ENCODE measurements at places on chromosomes 13 and 19. TPM values are rescaled to one million over a fixed set of nuclear protein-coding genes. Genes with fewer than 3 reads are reported as not detected.

KIR2DL1 gene
- total RNA-seq, result not detected

OLFM2 gene
- total RNA-seq, result 12.6 TPM

CERS4 gene
- 56.9 TPM for total RNA-seq

ZNF77 gene
- total RNA-seq, result 4.5 TPM

PRR36 gene
- 2.5 TPM for total RNA-seq

DNA sequence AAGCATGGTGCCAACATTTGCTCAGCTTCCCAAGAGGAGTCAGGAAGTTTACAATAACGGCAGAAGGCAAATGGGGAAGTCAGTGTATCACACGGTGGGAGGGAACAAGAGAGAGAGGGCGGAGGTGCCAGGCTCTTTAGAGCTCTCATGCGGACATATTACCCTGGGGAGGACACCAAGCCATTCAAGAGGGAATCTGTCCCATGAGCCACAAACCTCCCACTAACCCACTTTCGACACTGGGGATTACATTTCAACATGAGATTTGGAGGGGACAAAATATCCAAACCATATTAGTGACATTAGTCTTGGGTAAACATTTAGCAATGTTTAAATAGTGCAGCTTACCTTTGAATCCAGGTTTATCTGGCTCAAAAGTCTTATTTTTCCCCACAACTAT lies 69.9 kb downstream of the SLAIN1 start:
- DNase-seq, result no peak

DNA sequence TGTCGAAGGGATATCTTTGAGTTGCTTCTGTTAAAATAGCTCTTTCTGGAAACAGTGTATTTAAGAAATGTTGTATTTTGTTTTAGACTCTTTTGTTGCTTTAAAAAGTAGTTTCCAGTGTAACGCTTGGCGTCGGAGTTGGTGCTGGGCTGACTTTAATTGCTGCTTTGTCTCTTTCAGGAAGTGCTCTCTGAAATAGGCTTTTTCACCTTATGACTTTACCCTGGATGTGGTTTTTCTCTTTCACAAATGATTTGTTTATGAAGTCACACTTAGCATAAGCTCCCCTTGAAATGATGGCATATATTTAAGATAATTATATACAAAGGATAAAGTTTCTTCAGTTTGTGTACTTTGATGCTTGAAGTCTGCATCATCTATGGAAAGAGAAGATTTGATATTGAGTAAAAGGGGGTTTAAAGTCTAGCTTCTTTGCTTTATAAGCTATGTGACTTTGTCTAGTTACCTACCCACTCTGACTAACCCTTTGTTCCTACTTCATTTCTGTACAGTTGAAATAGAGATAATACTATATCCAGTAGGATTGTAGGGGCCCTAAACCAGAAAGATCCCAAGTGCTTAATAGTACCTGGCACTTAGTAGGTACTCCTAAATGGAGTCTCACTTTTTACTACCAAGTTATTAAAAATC lies at the start of gene GPR18:
TSS of gene GPR18 (minus strand) at position 170 of the 651 bp plus-strand sequence. CDS start 2,507 bp downstream, outside the sequence.
- no peak for DNase-seq

- no peak for DNase-seq
Observed at GRCh38 chr13:28558567-28558966, 63.6 kb upstream of the FLT1 start.

- no peak for DNase-seq
Observed at GRCh38 chr13:35016362-35017112, 74.5 kb downstream of the NBEA start.

DNA sequence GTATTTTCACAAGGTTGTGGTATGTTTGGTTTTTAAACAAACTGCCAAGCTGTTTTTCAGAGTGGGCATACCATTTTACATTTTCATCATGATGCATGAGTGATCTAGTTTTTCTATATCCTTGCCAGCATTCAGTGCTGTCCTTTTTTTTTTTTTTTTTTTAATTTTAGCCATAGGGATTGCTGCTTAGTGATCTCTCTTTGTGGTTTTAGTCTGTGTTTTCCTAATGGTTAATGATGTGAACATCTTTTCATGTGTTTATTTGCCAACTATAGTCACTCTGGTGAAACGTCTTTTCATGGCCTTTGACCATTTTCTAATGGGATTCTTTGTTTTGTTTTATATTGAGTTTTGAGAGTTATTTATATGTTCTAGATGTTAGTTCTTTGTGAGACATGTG lies 59.7 kb downstream of the SHISA2 start:
- no peak for DNase-seq

DNA sequence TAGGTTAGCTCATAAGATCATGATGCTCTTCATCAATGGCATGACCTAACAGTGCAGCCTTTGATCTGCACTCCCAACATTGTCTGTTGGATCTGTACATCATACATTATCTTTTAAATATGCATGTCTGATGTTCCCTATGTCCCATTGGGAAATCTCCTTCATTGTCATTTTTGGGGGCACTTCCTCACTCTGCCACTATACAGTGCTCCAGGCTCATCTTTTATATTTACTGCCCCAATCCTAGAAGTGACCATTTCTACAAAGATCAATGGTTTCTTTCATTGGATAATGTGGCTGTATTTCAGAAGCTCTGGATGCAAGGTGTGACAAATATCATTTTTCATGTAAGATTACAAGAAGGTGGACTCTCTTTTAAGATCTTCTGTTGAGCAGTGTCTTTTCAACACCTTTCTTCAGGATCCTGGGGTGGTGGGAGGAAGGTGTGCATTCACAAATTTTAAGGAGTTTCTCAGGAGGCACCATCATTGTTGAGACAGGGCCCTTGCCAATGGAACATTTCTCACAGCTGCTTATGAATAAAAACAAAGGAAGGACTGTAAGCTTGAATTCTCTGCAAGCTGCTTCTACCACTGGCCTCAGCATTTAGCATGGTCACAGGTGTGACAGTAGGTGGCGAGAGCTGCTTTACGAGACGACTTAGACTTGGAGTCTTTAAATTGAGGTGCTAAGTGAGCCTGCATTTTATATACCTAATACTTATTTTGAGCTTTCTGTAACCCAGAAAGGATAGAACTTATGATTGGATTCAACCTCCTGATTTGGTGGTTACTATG lies 403.0 kb downstream of the LMO7 start:
- DNase-seq, result no peak

GRCh38 chr13:61202042-61202441 lies 213.6 kb downstream of the PCDH20 start:
- DNase-seq, result no peak
